ENCODE measurements at places on chromosomes 7 and 10.

- DNase-seq: no peak
Observed at GRCh38 chr7:64599359-64599758, 36.5 kb upstream of the ZNF680 start.

DNA sequence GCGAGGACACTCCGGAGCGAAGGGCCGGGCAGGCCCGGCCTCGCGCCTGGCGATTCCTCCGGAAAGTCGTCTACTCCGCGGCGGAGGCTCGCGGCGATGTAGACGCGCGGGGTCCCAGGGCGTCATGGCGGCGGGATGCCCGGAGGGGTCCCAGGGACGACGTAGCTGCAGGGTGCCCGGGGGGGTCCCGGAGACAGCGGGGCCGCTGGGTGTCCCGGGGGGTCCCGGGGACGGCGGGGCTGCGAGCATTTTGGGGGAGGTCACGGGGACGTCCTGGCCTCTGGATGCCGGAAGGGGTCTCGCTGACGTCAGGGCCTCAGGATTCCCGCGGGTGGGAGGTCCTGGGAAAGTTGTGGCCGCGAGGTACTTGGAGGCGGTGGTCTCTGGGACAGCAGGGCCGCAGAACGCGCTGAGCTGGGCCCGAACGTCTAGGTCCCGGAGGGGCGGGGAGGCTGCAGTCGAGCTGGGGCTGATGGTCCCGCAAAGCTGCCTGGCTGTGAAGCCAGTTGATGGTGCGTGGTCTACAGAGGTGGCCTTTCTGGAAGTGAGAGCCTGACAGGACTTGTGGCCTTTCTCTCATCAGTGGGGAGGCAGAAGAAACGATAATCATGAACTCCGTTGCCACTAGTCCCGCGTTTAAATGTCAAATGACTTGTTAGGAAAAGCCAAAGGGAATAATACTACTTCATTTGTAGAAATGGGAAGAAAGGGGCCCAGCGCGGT is 637 bp downstream of the HSPA14 start:
- no peak for DNase-seq

DNA sequence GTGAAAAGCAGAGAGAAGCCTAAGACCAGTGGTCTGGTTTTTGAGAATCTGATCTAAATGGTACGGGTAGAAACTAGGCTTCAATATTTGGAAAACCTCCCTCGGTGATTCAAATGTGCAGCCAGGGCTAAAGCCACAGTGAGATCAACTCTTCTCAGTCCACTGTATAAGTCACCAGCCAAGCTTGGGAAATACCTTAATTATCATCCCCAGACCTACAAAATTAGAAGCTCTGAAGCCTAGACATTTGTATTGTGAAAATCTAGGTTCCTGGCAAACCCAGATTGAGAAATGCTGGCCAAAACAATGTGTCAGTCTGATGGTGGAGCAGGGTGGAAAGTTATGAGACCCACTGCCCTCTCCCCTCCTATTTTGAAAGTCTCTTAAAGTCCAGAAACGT is 131.7 kb downstream of the DGKI start:
- DNase-seq: no peak

GRCh38 chr10:123021517-123021916 is 12.7 kb downstream of the ACADSB start:
- DNase-seq: peak; percentile 12

GRCh38 chr10:71632896-71633600 is 86.5 kb downstream of the C10orf105 start:
- no peak for DNase-seq

DNA sequence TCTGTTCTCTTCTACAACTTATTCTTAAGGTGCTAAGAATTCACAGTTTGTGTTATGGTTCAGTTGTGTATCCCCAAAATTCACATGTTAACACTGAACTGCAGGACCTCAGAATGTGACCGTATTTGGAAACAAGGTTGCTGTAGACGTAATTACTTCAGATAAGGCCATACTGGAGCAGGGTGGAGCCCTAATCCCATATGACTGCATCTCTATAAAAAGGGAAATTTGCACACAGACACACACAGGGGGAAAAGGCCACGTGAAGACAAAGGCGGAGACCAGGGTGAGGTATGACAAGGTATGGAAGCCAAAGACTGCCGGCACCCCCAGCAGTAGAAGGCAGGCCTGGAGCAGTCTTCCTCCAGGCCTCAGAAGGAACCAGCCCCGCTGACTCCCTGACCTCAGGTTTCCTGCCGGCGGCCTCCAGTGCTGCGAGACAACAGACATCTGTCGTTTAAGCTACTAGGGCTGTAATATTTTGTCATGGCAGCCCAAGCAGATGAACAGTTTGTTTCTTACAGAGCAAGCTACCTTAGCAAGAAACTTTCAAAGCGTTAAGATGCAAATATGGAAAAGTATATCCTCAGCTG is 98.7 kb downstream of the PROSER2 start:
- no peak for DNase-seq

DNA sequence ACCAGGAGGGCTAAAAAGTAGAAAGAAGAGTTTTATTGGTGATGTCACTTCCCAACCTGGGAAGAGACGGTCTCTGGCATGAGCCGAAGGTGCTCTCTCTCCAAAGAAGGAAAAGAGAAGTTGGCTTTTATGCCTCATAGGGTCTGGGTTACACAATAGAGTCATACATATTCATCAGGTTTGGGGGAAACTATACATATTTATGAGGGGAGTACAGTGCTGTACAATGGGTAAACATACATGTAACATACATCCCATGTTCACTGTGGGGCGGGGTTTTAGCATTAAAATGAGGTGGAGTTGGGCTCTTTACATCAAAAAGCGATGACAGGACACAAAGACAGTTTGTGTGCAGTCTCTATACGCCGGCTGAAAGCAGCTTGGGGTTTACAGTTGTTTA is 701.7 kb downstream of the TYW1 start:
- no peak for DNase-seq

DNA sequence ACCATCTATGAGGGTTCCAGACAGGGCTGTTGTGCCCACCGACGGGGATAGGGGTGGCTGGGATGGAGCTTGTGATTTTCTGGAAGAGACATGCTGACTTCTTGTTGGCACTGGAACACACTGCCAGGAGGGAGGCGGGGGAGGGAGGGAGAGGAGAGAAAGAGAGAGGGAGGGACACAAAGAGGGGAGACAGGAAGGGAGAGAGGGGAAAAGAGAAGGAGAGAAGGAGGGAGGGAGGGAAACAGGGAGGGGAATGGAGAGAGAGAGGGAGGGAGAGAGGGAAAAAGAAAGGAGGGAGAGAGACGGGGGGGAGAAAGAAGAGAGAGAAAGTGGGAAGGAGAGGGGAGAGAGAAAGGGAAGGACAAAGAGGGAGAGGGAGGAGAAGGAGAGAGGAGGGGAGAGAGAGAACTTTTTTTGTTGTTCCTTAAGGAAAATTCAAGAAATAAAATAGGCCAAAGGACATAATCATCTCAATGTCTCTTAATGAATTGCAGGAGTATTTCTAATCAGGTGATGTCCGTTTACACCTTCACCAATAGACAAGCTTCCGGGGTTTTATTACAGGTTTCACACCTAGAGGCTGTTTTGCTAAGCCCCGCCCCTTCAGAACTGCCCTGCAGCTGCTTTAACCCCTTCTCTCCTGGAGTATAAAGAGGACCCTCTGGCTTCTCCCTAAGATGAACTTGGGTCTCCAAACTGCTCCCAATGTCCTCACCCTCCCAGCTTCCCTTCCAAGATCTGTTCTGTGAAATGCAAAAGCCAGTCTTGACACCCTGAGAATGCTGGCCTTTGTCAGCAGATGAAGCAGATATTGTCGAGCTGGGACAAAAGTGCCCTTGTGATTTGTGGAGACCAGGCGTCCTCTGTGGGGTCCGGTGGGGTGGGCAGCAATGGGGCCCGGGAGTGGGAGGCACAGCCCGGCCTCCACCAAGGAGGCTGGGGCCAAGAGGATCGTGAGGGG is 82.0 kb upstream of the GTF2IRD1 start:
- no peak for DNase-seq

DNA sequence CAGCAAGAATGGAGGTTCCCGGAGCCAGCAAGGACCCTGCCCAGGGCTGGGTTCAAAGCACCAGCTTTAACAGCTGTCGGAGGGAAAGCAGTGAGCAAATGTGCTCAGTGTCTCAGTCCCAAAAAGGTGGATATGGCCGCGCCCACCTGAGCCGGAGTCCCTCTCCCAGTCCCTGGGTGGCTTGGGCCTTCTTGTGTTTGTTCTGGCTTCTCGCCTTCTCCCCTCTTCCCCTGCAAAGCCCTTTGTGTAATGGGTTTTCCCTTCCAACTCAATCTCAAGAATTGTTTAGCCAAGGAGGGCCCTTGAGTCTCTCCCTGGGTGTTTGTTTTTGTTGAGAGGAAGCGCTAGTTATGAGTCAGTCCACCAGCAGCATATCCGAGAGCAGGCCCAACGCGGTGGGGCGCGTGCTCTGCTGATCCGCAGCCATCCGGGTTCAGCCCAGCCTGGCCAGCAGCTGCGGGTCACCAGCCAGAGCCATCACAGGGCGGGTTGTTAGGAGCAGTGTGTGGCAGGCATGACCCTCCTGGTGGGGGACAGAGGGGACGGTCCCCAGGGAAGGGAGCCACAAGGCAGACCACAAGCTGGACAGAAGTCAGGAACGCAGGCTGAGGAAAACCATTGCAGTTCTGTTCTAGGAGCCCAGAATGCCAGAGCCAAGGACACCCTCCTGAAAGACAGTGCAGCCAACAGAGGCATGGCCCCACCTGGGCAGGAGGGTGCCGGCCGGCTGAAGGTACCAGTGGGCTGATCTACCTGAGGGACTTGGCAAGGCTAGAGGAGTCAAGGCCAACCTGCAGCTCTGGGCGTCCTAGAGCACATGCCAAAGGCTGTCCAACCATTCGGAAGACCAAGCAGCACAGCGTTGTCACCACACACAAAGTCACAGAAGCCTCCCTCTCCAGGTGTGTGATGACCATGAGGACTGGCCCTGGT is 21.3 kb downstream of the CALML3 start:
- DNase-seq: no peak

- DNase-seq: no peak
Observed at GRCh38 chr10:130933008-130933390, 378.5 kb downstream of the TCERG1L start.

- no peak for DNase-seq
Observed at GRCh38 chr7:128361411-128362379, at the start of gene PRRT4. Gene PRRT4 (minus strand): TSS chr7:128361690.

DNA sequence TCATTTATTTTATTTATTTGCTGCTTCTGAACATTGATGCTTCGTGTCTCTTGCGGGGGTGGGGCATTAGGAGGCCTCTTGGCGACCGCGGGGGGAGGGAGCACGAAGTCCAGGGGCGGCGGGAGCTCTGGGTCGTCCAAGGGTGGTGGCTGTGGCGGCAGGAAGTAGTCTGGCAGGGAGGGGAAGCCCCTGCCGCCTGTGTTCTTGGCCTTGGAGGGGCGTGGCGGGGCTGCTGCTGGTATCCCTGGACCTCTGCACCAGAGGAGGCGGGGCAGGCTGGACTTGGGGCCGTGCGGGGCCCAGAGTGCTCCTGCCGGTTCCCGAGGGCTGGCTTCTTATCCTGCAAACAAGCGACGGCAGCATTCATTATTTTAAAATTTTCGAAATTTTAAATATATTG is 70.5 kb upstream of the ABI1 start:
- no peak for DNase-seq

Measured in KG1 (cell line).